ENCODE measurements at places on chromosomes 4 and X.

GRCh38 chr4:48032721-48033120 lies 16.1 kb downstream of the NIPAL1 start:
- no peak for DNase-seq

GRCh38 chr4:8329560-8329858 lies 60.0 kb downstream of the HTRA3 start:
- DNase-seq = no peak

GRCh38 chrX:14573161-14573560 lies 43.8 kb downstream of the GLRA2 start:
- no peak for DNase-seq

DNA sequence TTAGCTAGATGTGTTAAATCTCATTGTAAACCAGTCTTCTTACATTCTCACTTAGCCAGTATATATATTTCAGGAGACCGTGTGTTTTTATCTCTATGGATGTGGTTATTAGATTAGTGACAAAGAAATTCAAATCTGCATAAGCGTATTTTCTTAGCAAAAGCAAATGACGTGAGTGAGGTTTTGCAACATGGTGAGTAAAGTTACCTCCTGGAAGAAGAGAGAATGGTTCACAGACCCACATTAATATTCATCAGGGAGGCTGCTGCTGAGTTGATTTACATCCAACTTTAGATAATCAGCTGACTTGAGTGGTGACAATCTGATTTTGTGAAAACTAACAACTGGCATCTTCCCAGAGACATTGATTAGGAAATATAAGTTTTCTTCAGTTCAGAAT lies 589.9 kb upstream of the GALNT7 start:
- DNase-seq = no peak

DNA sequence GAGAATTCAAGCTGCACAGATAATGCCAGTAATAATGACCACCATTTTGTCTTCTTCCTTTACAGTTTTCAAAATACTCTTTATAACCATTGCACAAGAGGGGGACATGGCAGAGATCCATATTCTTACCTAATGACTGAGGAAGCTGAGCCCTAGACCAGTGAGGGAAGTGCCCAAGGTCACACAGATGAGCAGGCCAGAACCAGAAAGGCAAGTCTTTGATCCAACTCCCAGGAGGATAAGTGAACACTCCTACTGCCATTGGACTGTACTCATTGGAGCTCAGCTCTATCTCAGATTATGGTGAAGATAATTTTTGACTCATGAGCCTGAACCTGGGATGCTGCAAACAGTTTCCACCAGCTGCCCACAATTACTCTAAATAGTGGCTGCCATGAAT lies 28.6 kb downstream of the AMER1 start:
- peak; percentile 1 for DNase-seq

GRCh38 chr4:140056015-140056414 lies 98.0 kb downstream of the MAML3 start:
- DNase-seq = no peak

DNA sequence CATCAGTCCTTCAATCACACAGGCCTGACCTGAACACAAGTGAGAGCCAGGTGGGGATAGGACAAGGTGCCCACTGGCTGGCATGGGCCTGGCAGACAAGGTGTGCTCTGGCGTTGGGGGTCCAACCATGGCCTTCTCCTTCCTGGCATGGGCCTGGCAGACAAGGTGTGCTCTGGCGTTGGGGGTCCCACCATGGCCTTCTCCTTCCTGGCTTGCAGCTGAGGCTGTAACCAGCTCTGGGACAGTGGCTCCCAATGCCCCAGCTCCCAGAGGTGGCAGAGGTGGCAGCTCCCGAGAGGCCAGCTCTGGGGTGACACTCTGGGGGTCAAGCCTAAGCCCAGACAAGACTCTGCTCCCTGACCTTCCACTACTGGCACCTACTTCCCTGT lies 62.6 kb downstream of the JAKMIP1 start:
- no peak for DNase-seq

GRCh38 chr4:6716018-6716911 lies at the start of gene BLOC1S4:
BLOC1S4 (plus strand) TSS chr4:6716174; CDS start chr4:6716210, 36 bp downstream.
- DNase-seq = peak; percentile 96

DNA sequence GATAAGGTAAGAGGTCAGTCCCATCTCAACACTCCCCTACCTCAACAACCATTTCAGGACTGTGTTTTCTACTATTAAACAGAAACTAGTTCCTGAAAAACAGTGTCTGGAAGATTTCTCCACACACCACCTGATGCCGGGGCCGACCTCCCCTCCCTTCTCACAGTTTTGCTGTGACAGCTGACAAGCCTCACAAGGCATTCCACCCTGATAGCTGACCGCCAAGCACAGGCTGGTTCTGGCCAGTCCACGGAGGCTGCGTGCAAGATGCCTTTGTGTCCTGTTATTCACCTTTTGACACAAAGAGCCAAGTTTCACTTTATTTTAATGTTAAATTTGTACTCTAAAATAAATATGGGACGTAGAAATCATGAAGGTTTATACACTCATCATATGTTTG lies 758.6 kb downstream of the PDHA2 start:
- no peak for DNase-seq

DNA sequence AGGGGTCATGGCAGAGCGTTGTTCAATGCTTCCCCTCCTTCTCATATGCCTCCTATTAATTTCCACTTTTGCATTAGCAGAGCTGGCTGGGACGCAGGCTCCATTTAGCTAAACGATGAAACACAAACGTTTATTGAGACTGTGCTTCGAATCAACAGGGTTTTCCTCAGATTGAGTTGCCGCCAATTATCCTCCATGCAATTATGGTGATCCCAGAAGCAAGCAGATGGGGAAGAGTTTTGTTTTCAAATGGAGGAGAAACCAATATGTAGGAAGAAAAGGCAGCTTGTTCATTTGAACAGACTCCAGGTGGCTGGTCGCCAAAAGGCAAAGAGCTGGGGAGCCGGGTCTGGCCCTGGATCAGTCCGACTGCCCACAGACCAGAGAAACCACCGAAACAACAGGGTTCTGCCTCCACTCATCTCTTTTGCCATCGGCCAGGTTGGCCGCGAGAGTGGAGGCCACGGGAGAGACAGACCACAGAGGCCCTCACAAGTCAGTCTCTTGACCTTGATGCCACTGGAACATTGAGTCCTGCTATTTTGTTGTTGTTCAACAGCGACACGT lies 184.8 kb downstream of the GBA3 start:
- DNase-seq = no peak

DNA sequence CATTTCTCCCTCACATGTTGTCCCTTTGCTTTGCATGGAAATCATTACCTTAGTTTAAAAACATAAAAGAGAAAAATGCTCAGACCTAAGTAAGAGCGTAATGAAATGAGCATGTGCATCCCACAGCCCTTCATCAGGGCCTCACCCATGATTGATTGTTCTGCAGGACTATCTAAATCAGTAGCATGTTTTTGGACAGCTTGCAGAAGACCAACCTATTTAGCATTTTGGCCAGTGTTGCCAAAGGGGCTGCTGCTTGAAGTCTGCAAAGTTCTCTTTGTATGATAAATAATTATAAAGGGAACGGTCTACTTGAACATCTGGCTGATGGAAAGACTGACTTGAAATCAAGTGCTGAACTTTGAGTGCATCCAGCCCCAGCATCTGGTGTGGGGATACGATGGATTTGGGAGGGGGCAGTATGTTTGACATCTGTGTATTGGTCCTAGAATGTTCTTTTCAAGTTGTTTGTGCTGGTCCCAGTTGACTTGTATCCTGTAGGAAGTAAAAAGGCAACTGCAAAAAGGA lies 76.1 kb upstream of the LIMCH1 start:
- DNase-seq = no peak
